NCI-H187 treated with DMSO at 0.1 percent for 48 hours (cell line): ENCODE measurements at places on chromosomes 7 and 10.

GRCh38 chr7:105438847-105439173 is 50.1 kb upstream of the SRPK2 start:
- DNase-seq, result no peak

- DNase-seq, result no peak
Measured at GRCh38 chr7:18498341-18498740, 2.8 kb downstream of the HDAC9 start.

GRCh38 chr7:130063036-130063435 is 7.3 kb upstream of the KLHDC10 start:
- no peak for DNase-seq

DNA sequence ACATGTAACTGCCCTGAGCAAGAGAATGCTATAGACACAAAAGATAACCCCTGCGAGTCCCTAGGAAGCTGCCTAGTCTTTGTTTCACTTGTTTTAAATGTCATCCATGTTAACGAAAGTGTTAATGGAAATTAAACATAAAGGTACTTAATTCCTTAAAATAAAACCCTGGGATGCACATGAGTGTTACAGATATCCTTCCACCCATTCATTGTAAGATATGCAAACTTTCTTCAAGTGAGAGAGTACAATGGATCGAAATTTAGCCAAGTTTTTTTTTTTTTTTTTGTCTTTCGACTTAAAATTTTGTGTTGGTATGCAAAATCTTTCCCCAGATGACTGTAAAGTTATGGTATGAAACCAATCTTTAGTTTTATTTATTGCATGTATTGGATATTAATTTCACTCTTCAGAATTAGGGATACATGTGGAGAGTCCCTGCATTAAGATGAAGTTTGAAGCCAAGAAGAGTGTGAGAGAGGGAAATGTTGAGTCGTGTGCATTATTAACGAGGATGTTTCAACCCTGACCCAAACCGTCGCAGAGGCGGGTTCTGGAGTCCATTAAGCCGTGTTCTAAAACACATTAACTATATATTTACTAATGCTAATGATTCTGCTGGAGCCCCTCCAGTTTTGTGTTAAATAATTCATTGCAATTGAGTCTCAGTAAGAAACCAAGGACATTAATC is 1.6 kb downstream of the CDK14 start:
- no peak for DNase-seq

DNA sequence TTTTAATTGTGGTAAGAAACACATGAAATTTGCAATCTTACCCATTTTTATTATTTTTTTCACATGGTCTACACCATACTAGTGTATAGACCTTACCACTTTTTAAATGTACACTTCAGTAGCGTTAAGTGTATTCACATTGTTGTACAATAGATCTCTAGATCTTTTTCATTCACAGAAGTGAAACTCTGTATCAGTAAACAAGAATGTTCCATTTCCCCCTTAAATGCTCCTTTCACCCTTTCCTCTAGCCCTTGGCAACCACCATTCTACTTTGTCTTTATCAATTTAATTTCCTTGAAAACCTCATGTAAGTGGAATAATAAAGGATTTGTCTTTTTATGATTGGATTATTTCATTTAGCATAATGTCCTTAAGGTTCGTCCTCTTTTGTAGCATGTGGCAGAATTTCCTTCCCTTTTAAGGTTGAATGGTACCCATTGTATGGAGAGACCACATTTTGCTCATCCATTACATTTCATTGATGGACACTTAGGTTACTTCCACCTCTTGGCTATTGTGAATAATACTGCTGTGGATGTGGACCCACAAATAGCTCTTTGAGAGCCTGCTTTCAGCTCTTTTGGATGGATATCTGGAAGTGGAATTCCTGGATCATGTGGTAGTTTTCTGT is 45.7 kb downstream of the SNX10 start:
- DNase-seq, result no peak

GRCh38 chr10:80323311-80323710 is 33.2 kb downstream of the DYDC1 start:
- DNase-seq, result no peak

- no peak for DNase-seq
Measured at GRCh38 chr7:1940402-1940786, 270.3 kb downstream of the ELFN1 start.

DNA sequence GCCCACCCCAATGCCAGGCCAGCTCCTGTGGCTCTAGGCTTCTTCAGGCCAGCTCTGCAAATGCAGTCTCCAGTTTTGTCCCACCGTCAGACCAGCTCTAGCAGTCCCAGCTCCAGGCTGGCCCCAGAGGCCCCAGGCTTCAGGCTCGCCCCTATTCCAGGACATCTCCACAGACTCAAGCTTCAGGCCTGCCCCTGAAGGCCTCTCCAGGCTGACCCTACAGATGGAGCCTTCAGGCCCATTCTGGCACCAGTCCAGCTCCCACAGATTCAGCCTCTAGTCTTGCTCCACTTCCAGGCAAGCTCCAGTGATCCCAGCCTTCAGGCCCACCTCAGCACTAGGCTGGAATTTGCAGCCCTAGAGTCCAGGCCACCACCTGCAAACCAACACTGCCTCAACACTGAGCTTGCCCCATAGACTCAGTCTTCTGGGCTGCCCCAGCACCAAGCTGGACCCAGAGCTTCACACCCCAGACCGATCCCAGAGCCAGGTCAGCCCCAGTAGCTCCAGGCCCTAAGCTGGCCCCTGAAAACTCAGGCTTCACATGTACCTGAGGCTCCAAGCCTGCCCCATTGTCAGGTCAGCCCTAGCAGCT is 170.2 kb downstream of the ITGB1 start:
- DNase-seq, result no peak

DNA sequence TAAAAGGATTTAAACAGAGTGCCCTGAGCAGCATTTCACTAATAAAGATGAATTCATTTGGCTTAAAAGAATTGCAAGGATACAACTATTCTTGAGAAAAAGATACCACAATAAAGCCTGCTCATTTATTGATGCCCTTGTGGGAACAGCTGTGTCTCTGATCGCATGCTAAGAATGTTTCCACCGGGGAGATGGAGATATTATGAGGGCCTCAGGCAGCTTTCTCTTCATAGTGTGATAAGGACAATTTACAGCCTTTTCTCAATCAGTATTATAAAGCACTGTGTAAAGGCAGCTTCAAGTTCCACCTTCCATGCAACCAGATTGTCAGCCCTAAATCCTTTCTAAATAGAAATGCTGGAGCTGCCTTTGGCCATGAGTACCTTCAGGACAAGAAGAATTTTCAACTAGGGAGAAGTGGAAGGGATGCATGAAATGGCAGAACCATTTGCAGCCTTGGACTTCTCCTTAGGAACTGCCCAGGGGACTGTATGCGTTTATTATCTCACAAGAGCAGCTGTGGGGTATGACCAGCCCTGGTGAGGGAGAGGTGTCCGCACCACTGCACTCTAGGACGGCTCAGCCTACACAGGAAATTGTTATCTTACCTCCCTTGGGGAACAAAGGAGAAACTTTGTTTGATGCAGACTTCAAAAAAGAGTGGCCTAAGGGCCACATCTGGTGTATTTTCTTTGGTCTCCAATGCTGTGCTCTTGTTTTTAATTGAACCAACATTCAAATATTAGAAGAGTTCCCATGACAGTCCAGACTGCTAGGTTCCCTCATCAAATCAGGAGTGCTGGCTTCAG is 116.9 kb upstream of the PCGF5 start:
- no peak for DNase-seq

DNA sequence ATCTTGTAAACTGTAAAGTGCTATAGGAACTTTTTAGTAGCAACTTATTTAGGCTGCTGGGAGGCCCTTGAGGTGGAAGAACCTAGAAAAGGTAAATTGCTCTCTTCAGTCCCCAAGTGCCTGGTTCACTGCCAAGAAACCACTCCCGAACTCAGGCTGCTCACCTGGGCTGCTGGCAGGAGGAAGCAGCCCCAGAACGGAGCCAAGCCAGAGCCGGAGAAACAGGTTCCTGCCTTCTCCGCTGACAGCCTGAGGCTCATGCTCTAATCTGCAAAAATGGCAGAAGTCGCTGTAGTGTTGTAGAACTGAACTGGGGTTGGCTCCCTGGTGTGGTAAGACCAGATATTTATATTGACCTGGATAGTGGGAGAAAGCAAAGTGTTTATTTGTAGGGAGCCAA is 136.0 kb downstream of the CUL2 start:
- peak; percentile 15 for DNase-seq

- DNase-seq, result peak; percentile 59
Measured at GRCh38 chr7:108525327-108525984, 479 bp downstream of the PNPLA8 start.

- DNase-seq, result no peak
Measured at GRCh38 chr7:152851881-152852417, 92.4 kb downstream of the ACTR3B start.

- DNase-seq, result no peak
Measured at GRCh38 chr7:26293569-26294308, 2.1 kb downstream of the SNX10 start.

- DNase-seq, result no peak
Measured at GRCh38 chr7:94907026-94907810, at the start of gene PPP1R9A. TSS of gene PPP1R9A (plus strand) at chr7:94907594. CDS start at chr7:94910114, 2,520 bp downstream.

GRCh38 chr7:152355474-152356057 is 80.2 kb downstream of the KMT2C start:
- DNase-seq, result no peak

DNA sequence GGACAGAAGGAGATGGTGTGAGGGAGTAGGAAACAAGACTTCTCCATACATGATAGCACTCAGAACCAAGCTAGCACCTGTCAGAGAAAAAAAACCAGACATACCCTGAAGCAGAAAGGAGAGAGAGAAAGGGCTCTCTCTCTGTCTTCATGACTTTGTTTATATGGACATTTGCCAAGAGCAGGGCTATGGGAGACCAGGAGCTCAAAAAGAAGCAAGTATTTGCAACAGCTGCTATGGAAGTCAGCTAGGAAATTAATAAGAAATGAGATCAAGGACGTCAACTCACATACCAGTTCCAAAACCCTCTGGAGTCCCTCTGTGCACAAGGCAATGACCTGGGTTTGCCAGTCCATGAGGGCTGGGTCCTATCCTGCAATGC is 111.6 kb downstream of the SGMS1 start:
- DNase-seq, result no peak

- no peak for DNase-seq
Measured at GRCh38 chr7:69739190-69739589, 140.9 kb downstream of the AUTS2 start.

DNA sequence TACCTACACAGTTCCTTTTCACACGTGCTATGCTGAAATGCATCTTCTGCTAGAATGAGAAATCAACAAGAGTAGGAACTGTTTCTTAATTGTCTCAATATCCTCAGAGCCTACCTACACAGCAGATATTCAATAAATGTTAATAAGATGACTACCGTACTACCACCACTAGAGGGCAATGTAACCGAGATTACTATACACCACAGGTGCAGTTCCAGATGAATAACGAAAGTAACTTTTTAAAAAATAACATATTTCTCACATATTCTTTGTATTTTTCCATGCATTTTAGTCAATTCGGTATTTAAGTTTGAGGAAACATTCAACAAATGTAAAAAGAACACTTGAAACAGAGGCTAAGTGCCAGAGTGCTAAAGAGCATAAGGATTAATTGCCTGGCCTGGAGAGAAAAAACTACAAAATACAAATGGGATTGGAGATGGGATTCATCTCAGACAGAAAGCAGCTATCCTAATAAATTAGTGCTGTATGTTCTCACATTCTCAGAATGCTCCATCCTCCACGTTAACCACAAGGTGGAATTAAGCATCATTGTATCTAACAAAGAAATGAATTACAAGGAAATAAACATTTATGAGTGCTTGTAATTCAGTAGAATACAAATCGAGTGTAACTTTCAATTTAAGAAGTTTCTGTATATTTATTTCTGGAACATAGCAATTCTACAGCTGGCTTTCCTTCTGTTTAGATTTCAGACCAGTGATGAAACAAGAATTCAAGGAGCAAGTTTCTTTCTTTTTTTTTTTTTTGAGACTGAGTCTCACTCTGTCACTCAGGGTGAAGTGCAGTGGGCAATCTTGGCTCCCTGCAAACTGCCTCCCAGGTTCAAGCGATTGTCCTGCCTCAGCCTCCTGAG is 20.3 kb upstream of the HECTD2 start:
- DNase-seq, result no peak

- no peak for DNase-seq
Measured at GRCh38 chr7:55483046-55483445, 89.3 kb downstream of the VOPP1 start.

DNA sequence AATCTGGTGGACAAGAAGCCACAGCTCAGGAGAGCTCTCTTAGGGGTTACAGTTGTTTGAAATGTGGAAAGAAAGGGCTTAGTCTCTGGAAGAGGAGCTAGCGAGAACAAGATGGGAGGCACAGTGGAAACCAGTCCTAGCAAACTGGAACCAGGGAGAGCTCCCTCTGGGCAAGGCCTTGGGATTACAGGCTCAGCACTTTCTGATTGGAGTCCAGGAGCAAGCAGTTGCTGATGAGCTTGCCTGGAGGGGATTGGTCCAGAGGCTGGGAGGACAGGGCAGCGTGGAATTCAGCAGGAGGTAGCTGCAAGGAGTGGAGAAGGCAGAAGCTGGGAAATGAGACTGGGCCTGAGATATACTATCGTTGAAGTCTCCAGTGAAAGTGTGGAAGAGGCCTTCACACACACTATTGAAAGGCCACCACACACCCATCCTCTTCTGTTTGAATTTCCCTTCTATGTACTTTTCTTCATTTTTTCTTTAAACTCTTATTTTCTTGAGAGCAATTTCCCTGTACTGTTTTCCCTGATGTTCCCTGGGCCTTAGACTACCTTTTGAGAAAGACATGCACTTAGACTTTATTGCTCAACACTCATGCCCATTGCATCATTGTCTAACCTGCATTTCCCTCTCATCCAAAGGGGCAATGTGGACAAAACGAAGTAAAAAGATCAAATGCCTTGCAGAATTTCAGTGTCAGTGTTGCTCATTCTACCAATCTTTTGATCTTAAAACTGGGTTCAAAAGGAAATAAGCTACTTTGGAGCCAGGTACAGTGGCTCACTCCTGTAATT is 57.8 kb upstream of the LANCL2 start:
- DNase-seq, result no peak

DNA sequence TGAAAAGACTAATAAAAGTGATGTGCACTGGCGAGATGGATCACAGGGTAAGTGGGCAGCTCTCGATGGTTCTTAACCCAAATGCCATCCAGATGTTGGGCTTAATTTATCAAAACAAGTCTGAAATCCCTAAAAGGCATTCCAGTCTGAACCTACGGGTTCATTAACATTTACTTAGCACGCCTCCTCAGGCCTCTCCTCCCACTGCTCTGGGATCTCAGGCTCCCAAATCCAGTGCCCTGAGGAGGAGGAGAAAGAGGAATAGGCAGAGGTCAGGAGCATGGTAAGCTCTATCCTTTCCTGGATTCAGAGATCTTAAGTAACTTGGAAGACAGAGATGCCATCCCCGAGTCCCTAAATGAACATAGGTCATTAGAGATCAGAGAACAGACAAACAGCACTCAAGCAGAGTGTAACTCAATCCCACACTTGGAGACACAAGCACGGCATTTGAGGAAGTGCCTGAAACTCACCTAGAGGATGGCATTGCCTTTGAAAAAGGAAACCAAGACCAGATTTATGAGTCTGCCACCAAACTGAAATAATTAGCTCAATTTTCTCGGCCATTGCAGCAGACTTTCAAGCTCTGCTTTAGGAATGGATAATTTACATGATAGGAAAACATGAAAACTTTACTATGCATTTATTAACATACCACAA is 140.9 kb downstream of the CXCL12 start:
- DNase-seq, result no peak

GRCh38 chr7:67484244-67484751 is 487.7 kb downstream of the TYW1 start:
- DNase-seq, result peak; percentile 44
